Liver (tissue), 10 donors: ENCODE measurements at places on chromosomes 2 and 18. TPM values are rescaled to one million over a fixed set of nuclear protein-coding genes. Genes with fewer than 3 reads are reported as not detected.

GRCh38 chr2:71716697-71717624 is 263.6 kb downstream of the DYSF start:
- DNase-seq: no peak

DNA sequence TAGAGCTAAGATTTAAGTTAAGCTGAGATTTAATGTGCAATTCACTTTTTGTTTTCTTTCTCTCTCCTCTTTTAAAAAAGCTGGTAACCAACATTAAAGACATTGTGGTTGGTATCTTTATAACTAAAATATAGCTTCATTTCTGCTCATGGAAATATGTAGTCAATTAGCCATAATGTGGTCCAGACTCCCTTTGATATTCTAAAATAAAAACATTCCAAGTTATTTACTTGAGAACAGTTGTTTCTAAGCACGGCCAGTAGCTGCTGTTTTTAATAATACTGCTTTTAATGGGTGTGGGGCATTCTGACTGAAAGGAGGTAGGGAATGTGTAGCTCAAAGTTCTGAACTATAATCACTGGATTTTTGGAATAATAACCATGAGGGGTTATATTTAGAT is 183.3 kb upstream of the FBXO11 start:
- DNase-seq: no peak

OSBPL6 gene
- polyA plus RNA-seq: 1.3 TPM

- no peak for DNase-seq
Observed at GRCh38 chr2:20638014-20638413, 12.9 kb downstream of the HS1BP3 start.

DNA sequence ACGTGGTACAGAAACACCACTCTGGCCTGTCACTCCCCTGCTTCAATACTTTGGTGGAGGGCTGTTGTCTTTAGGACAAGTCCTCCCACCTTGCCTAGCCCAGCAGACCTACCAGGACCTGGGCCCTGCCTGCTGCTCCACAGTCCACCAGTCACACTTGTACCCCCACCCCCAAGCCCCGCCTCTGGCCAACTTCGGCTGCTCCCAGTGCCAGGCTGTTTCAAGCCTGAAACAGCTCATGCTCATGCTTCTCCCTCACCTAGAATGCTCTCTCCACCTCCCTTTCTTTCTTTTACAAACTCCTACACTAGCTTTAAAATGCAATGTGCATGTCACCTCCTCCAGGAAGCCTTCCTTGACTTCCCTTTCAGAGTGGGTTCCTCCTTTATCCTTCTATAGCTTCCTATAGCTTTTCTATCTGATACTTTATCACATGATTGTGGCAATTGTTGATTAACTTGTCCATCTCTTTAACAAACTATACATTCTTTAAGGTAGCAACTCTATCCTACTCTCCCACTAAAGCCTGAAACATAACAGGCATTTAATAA is 4.8 kb upstream of the OXER1 start:
- DNase-seq: no peak

- DNase-seq: no peak
Observed at GRCh38 chr2:25375989-25376545, 34.3 kb upstream of the DNMT3A start.

REEP1 gene
- 0.78 TPM for polyA plus RNA-seq

GRCh38 chr2:15181092-15181745 is 379.9 kb downstream of the NBAS start:
- no peak for DNase-seq
